HAP-1 (cell line): ENCODE measurements at places on chromosomes 5 and 9.

DNA sequence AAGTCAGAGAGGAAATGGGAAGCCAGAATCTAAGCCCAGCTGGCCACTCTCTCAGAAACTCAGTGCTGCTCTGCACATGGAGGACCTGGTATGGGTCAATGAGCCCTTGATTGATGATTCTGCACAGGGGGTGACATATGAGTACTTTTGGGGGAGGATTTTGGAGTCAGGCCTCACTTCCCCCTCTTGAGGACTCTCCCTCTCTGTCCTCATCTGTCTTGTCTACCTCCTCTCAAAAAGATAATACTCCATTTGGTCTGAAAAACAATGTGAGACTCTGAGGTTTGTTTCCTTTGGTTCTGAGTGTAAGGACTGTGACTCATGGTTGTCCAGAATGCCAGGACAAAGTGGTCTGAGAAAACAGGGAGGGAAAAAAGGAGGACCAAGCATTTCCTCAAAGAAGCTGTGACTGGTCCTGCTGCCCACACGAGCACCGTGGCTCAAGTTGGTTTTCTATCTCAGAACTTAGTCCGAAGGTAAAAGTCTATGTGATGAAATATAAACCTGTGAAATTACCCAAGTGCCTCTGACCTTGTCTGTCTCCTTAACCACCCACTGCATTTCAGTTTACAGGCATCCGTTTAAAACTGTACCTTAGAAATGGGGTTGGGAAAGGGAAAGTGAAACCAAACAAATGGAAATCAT lies 11.1 kb downstream of the TTC39B start:
- no peak for DNase-seq

DNA sequence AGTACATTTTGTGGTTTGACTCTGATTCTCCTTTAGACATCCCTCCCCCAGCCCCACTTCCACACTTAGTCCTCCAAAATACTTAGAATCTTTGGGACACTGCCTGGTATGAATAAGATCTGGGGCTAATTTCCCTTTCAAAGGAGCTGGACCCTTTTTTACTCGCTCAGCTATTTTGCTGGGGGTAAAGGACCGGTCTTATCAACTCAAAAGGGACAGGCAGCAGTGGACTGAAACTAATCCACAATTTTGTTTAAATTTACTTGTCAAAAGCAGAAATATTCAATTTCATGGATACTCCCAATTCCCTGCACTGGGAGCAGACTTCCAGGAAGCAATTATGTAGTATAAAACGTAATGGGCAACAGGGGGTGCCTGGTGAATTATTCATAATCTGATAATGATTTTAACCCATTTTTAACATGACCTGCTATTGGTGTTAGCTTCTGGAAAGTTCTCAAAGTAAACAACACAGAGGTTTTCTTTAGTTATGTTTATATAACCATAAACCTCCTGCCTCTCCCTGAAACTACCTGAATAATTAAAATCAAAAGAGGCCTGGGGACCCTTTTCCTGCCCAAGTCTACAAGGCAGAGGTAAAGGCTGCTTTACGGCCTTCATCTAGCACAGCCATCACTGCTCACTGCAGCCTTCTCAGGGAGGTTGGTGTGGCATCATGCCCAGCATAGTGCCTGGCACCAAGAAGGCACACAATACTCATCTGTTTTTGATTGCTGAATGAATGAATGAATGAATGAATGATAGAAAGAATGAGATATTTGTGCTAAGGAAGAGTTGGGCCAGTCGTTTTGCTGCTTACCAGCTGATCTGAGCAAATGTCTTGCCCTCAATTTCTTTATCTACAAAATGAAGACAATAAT lies 44.2 kb upstream of the GNPDA1 start:
- no peak for DNase-seq

DNA sequence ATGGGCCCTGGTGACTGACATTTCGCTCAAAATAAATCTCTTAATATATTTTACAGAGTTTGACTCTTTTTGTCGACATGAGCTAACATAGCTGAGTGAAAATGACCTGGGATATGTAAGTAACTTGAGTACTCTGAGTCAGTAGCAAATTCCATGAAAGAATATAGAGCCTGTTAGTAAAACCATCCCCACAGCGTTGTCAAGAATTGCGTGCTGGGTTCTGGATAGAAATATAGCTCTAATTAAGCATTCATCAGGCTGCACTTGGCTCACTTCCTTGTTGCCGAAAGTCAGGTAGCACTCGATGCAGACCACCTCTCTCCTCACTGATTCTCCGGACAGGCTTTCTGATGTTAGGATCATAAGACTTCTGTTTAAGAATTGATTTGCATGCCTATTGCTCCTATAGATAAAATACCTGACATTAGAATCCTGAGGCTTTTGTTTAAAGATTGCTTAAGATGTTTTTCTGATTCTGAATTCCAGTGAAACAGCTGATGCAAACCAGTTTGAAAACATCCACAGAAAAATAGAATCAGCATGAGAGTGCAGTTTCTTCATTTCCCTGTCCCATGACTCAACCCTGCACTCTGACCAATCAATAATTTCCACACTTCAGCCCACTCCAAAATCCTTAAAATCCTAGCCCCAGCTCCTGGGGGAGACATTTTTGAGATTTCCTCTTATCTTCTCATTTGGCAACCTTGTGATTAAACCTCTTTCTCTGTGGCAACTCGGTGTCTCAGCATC lies 310.6 kb downstream of the DIRAS2 start:
- DNase-seq = no peak

DNA sequence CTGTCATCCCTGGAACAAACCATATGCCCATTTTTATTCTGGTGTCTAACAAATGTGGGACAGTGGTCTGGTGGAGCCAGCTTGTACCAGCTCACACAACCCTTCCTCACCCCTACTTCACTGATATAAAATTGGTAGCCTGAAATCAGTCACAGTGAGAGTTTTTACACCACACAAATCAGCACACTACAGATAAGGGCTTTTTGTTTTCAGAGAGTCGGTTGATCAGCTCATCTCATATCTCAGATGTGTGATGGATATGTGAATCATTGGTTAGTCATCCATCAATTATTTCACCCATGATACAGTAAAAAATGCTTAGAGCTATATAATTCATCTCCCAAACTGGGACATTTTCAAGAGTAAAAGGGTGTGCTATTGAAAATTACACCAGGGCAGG lies 529.2 kb downstream of the EBF1 start:
- DNase-seq = no peak

- DNase-seq = no peak
Measured at GRCh38 chr5:50767588-50767987, 101.2 kb downstream of the PARP8 start.

- DNase-seq = no peak
Measured at GRCh38 chr9:91307279-91307678, 54.4 kb downstream of the AUH start.

DNA sequence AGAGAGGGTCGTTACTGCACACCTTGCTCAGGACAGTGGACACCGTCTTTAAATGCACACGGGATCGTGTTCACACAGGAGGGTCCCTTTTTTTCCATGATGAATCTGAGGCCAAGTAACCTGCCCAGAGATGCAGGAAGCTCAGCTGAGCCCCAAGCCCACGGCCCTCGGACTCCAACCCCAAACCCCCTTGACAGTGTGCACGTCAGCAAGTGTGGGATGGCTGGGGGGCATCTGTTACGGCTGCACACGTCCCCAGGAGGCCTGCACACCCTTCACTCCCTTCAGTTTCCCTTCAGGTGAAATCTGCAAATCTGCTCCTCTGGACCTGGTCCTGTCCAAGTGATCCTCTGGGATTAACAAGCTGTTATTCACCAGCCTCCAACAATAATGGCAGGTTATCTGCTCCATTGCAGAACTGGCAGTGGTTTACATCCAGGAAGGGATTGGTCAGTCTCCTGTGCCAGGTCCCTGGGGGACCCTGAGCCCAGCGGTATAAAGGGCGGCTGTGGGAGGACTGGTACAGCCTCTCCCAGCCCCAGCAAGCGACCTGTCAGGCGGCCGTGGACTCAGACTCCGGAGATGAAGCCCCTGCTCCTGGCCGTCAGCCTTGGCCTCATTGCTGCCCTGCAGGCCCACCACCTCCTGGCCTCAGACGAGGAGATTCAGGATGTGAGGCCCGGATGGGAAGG lies at the start of gene LCN1:
Gene LCN1 (plus strand): TSS at position 525 of the 692 bp plus-strand sequence. CDS start 58 bp downstream, at position 583.
- DNase-seq = no peak

DNA sequence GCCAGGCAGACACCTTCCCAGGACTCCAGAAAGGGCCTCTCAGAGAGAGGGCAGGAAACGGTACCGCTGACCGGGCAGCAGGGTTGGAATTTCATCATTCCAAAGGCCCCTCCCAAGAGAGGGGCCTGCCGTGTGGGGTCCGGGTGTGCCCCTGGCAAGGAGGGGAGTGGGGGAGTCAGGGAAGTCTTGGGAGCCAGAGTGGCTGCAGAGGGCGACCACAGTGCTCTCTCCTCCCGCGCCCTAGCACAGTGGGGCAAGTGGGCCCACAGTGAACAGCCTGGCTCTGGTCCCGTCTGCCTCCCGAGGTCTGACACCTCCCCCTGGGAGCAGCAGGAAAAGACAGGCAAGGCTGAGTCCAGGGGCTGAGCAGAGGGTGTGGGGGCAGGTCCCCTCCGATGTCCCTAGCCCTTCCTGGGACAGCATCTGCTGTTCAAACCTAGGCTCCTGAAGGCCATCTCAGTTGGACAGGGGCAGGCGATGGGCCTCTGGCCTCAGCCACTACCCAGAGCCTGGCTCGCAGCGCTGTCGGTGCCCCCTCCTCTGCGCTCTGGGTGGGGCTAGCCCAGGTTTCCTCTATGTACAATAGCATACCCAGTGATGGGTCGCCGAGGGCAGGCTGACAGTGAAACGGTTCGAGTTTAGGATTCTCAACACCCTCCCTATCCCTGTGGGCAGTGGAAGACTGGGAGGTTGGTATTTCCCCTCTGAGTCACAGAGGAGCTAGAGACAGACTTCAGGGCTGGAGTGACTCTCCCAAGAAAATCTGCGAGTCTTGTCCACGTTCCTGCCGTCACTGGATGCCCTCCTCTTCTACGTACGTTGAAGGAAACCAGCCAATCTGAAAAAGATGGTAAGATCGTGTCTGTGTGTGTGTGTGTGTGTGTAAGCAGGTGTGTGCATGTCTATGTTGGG lies 25.4 kb upstream of the SARDH start:
- DNase-seq = no peak

- DNase-seq = no peak
Measured at GRCh38 chr5:9283021-9283420, 262.9 kb downstream of the SEMA5A start.

- DNase-seq = no peak
Measured at GRCh38 chr9:103615994-103616393, 478.1 kb upstream of the SMC2 start.
